ENCODE measurements at places on chromosomes 7 and 10. TPM values are rescaled to one million over a fixed set of nuclear protein-coding genes. Genes with fewer than 3 reads are reported as not detected.

GRCh38 chr7:82305347-82306005 lies 138.1 kb downstream of the CACNA2D1 start:
- DNase-seq = no peak

Gene MKI67
- 15.4 TPM for total RNA-seq

Gene SUN1
- total RNA-seq = 132 TPM

Gene ACTL6B
- total RNA-seq = not detected

Gene AGR3
- not detected for total RNA-seq

Gene FAM25A
- total RNA-seq = not detected

Gene CYP26C1
- 0.77 TPM for total RNA-seq
